NCI-H524 treated with DMSO at 0.1 percent for 48 hours (cell line): ENCODE measurements at places on chromosomes 6 and 20.
A peak's percentile ranks its signal among the peaks of the same experiment; 100 is the strongest.

- DNase-seq = no peak
These were observed 1.7 kb upstream of the SLC12A5 start for GRCh38 chr20:46027245-46027853.

GRCh38 chr6:87151471-87151780, 3.9 kb upstream of the ZNF292 start:
- no peak for DNase-seq

DNA sequence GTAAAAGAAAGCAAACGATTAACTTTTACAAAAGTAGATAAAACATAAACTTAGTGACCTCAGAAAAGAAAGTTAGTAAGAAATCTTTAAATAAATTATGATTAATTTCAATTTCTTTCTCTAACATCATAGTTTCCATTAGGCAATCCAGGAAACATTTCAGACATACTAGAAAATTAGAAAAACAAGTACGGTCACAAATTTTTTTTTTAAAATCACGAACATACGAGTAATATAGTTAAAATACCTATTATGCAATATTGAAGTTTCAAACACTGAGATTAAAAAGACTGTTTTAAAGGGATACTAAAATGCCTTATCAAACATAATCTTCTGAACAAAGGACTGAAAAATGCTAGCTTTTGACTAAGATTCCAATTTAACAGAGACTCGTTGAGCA, 26.2 kb downstream of the NOL7 start:
- DNase-seq = no peak

DNA sequence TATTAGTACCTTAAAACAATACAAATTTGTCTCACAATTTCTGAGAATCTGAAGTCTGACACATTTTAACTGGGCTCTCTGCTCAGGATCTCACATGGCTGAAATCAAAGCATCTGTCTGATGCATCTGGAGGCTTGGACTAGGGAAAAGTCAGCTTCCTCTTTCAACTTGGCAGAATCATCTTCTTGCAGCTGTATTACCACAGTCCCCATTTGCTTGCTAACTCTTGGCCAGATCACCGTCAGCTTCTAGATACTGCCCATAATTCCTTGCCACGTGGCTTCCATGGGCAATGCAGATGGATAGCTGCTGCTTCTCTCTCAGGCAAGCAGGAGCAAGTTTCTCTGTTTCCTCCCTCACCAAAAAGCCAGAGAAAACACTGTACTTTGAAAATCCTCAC, 1106.4 kb upstream of the CITED2 start:
- DNase-seq = no peak

DNA sequence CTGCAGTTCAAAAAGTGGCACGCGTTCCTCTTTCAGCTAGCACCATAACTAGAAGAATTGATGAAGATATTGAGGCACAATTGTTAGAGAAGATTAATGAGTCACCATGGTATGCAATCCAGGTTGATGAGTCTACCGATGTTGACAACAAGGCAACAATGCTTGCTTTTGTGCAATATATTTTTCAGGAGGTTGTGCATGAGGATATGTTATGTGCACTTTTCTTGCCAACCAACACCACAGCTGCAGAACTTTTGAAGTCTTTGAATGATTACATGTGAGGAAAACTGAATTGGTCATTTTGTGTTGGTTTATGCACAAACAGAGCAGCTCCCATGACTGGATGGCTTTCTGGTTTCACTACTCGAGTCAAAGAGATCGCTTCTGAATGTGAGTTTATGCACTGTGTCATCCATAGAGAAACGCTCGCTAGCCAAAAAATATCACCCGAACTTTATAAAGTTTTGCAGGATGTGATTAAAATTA, 129.3 kb upstream of the SLC24A3 start:
- DNase-seq = no peak

GRCh38 chr6:12580290-12580689, 136.3 kb upstream of the PHACTR1 start:
- DNase-seq = no peak

GRCh38 chr6:170446841-170447560, 106.1 kb downstream of the PSMB1 start:
- DNase-seq = no peak

GRCh38 chr6:57027301-57027700, 19.2 kb upstream of the KIAA1586 start:
- DNase-seq = no peak

- DNase-seq = no peak
These were observed 166.0 kb downstream of the DLL1 start for GRCh38 chr6:170124836-170125235.

DNA sequence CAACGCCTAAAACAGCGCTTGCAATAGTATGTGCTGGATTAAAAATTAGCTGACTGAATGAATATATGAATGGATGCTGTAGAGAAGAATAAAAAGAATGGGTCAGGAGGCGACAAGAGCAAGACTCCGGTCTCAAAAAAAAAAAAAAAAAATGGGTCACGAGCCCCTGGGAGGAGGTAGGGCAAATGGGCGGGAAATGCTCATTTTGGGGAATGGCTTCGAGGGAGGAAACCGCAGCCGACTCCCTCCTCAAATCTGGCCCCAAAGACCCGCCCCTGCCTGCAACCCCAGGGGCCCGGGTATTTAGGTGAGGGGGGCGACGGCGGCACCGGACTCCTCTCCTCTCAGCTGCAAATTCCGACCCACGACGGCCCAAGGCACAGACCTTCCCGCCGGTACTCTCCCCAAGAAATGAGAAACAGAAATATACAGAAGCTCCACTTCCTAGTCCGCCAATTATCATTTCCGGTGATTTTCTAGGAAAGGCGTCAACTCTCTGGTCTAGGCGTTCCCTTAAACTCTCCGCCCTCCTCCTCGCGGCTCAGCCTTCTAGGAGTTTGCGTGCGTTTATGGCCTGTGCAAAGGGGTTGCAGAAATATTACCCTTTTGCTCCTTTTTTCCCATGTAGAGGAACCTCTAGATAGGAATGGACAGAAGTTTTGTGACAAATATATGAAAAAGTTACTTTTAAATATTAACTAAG, at the start of gene ZNF311:
Gene ZNF311, minus strand, starts transcription at position 133 of the 703 bp plus-strand sequence. CDS start 1,361 bp downstream, outside the sequence.
- peak; percentile 46 for DNase-seq

DNA sequence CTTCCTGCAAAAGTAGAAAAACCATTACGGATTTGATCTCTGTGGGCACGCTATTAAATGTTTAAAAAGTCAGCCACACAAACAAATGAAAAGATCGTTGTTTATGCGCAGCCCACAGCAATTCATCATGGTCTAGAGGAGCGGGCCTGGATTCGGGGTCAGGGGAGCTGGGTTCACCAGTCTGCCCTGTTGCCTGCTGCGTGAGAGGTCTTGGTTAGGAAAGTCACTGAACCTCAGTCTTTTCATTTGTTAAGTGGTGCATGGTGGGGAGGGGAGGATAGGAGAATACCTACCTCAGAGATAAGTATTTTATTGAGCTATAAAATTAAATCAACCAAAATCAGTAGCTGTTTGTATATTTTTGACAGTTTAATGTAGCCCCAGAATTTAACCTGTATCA, 47.3 kb upstream of the FYN start:
- no peak for DNase-seq

GRCh38 chr20:33859157-33859695, 48.1 kb downstream of the CHMP4B start:
- DNase-seq = no peak

DNA sequence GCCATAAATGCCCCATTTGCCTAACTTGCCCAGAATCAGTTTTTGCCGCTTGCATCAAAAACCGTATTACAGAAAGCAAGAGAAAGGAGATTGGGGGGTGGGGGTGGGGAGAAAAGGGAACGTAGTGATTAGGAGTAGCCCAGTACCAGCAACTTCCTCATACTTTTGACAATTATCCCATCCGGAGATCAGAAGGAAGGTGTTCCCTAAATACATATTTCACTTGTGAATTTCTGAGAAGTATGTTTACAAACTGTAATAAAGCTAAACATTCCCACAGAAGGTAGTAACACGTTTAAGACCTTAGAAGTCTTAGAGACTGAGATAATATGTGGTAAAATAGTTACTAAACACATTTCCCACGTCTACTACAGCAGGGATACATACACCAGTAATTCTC, 14.5 kb downstream of the PREP start:
- DNase-seq = no peak

DNA sequence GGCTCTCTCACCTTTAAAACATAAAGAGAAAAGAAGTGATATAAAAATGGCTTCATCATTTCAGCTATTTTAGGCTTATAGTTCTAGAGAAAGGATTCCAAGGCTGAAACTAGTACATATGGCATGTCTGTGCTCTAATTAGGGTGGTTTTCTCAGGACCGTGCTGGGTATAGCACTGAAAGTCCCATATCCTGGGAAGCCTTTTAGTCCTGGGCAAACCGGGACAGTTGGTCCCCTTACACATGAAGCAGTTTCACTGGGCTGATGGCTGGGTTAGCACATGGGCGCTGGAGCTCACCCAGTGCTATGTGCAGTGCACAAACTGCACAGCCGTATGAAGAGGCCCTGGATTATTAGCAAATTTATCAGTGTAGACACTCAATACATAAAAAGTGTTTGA, 110.5 kb downstream of the SGK1 start:
- no peak for DNase-seq

GRCh38 chr6:130943738-130944137, 116.5 kb downstream of the SMLR1 start:
- DNase-seq = no peak

- DNase-seq = no peak
These were observed 73.0 kb upstream of the BACH2 start for GRCh38 chr6:90369651-90370050.

DNA sequence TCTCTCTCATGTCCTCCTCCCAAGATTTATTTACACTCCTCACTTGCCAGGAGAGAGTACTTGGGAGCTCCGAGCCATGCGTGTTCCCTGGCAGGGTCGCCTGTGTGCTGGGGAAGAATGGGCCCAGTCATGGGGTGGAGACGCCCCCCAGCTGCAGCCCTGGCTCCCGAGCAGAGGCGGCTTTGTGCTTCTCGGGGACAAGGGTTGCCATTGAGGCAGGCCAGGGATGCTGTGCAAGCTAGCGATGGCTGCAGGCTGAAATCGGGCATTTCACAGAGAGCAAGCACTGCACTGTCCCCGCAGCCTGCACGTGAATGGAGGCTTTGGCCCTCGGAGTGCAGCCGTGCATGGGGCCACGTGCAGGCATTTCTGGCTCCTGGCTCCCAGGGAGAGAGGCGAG, 23.8 kb downstream of the PHACTR3 start:
- no peak for DNase-seq

DNA sequence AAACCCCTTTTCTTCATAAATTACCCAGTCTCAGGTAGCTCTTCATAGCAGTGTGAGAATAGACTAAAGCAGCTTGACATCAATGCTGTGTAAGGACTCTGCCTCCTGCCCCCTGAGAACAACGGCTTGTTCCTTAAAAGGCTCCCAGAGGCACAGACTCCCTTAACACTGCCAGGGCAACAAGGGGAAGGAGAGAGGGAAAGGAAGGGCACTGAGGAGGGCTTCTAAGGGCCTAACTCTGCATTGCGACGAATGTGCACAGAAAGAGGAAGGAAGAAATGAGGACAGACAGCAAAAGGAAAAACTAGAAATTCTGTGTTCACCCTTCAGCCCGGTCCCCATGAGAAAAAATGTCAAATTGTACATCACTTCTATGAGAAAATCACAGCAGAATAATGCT, 74.0 kb downstream of the AGPAT4 start:
- DNase-seq = no peak

DNA sequence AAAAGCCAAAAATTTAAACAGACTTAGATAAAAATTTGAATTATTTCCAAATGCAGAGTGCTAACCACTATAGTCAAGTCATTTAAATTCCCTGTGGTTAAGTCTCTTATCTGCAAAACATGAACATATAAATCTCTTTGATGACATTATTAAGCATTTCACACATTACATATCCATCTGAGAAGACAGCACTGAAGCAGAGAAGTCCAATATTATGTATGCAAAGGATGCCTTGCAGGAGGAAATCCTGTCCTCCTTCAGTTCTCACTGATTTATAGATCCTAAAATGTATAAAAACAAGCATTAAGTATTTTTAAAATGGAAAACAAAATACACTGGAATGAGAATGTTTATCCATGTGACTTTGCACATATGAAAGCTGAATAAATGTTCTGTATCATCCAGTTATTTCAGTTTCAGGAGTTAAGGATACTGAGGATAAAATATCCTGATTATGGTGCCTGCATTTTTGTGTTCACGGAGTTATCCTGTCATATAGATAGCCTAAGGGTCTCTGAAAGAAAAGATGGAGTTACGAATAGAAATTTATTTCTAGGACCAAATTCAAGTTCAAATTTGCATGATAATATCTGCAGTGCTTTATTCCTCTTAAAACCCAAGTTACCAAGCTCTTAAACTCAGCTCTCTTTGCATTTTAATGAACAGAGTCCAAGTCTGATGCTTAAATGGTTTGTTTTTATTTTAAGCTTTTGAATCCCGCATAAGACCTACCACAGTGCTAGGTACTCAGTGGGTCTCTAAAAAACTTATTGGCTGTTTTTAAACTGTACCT, 145.4 kb downstream of the PRKN start:
- no peak for DNase-seq

DNA sequence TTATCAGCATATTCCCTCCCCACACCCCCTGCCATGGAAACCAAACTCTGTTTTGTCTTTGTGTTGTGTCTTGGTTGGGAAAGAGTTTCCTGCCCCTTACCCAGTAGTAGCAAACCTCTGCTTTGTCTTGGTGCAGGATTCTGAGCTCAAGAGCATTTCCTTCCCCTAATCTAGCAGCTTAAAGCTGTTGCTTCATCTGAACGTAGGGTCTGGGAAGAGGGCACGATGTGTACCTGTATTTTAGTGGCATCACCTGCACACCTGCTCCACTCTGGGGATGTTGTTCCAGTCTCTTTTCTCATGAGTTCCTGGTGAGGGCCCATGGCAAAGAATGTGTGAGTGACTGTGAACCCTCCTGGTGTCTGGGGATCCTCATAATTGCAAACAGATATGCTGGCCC, 164.7 kb downstream of the SCP2D1 start:
- DNase-seq = no peak

GRCh38 chr6:27062755-27063154, 184.7 kb upstream of the PRSS16 start:
- DNase-seq = no peak

DNA sequence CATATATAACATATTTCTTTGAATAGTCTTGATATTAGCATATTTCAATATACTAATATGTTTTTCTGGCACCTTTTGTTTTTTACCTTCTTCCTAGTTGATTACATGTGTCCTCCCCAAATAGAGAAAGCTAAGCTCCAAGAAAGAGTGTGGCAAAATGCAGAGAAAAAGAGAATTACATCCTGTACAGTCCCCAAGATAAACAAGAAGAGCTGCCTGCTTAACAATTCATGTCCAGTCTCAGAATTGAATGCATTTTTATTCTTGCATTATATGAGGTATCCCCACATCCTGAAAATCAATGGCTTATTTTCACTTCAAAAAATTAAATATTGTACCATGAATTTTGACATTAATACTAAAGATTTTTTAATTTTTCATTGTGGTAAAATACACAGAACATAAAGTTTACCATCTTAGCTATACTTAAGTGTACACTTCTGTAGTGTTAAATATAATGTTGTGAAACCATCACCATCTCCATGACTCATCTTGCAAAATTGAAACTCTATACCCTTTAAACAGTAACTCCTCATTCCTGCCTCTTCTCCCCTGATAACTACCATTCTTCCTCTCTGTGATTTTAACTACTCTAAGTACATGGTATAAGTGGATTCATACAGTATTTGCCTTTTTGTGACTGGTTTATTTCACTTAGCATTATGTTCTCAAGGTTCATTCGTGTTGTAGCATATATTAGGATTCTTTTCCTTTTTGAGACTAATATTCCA, 490.3 kb downstream of the COL12A1 start:
- DNase-seq = no peak
